Stomach (tissue), 19 donors: ENCODE measurements at places on chromosomes 6 and 20. TPM values are rescaled to one million over a fixed set of nuclear protein-coding genes. Genes with fewer than 3 reads are reported as not detected.

DNA sequence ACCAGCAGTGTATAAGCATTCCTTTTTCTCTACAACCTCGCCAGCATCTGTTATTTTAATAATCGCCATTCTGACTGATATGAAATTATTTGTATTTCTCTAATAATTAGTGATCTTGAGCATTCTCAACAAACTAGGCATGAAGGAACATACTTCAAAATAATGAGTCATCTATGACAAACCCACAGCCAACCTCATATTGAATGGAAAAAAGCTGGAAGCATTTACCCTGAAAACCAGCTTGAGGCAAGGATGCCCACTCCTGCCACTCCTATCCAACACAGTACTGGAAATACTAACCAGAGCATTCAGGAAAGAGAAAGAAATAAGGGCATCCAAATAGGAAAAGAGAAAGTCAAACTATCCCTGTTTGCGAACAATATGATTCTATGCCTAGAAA is 390.6 kb upstream of the ID4 start:
- no peaks in the 10 kb centered on the region for H3K27me3 ChIP-seq
- no peak overlapping the region for H3K4me3 ChIP-seq
- H3K4me1 ChIP-seq = no peaks in the 10 kb centered on the region
- DNase-seq = no peak
- H3K27ac ChIP-seq = no peak overlapping the region

Gene NTSR1
- total RNA-seq = not detected

DNA sequence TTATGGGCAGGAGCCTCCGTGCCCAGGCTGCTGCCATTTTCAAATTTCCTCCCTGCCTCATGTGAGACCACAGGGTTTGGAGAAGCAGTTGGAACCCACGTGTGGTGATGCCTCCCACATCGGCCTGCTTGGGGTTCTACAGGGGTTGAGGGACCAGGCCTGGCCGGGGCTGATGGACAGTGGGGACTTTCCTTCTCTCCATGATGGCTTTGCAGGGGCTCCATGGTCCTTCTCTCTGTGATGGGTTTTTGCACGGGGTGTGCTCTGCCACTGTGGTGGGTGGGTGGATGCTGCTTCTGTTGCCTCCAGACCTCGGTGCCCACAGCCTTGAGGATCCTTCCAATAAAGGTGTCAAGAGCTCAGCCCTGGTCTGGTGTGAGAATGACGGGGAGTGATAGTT is 54.4 kb downstream of the ADNP start:
- H3K4me1 ChIP-seq = no peaks in the 10 kb centered on the region
- H3K36me3 ChIP-seq = peaks cover 6% of the 10 kb centered on the region
- no peaks in the 10 kb centered on the region for H3K27me3 ChIP-seq

Gene SLC17A3
- total RNA-seq = not detected

Gene ZC2HC1B
- total RNA-seq = 0.92 TPM

Gene GJA10
- total RNA-seq = not detected

- no peaks in the 10 kb centered on the region for H3K27me3 ChIP-seq
- no peaks in the 10 kb centered on the region for H3K36me3 ChIP-seq
Measured at GRCh38 chr6:8005136-8005535, 59.1 kb downstream of the BLOC1S5 start.

Gene HLA-DRB5
- total RNA-seq = 12.5 TPM
